ENCODE measurements at places on chromosomes 3 and 15. TPM values are rescaled to one million over a fixed set of nuclear protein-coding genes. Genes with fewer than 3 reads are reported as not detected.

Gene CFAP92
- total RNA-seq = 0.48 TPM

Gene CLDN1
- total RNA-seq = 1.3 TPM

Gene PATL2
- total RNA-seq = under 0.01 TPM

Gene HDC
- not detected for total RNA-seq

Gene ARHGAP11A
- total RNA-seq = 22.8 TPM

Gene ACKR4
- 2.9 TPM for total RNA-seq

Gene MESP2
- total RNA-seq = 0.19 TPM

Gene FMN1
- total RNA-seq = 0.33 TPM

Gene FURIN
- 119 TPM for total RNA-seq

Gene GABRB3
- total RNA-seq = not detected

Gene TNFAIP8L3
- 74.1 TPM for total RNA-seq

Gene HTR3C
- not detected for total RNA-seq

Gene ZCWPW2
- total RNA-seq = under 0.01 TPM

Gene FAM107A
- 16.0 TPM for total RNA-seq

Gene EXOSC7
- total RNA-seq = 31.4 TPM

Gene CPLX3
- total RNA-seq = not detected

Gene GRK7
- not detected for total RNA-seq

Gene GABRR3
- not detected for total RNA-seq

Gene MUSTN1
- not detected for total RNA-seq

Gene CCNL1
- 152 TPM for total RNA-seq

Gene ESYT3
- total RNA-seq = not detected

Gene FANCD2OS
- total RNA-seq = not detected

Gene ISG20
- total RNA-seq = 4.9 TPM
